ENCODE measurements at places on chromosomes 11 and 22.

DNA sequence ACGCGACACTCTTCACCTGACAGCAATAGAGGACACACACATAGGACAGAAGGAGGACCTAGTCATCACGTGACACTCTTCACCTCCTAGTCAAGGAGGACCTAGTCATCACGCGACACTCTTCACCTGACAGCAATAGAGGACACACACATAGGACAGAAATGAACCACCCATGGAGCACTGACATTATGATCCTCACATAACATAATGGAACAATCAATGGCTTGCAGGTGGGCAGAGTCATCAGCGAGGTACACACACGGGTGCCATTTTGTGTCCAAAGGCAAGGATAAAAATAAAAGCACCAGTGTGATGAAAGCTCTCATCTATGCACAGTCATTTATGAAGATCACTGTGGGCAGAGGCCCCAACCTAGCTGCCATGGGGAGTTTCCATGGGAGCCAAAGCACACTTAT lies 354.7 kb downstream of the LARGE1 start:
- no peak overlapping the region for H3K27ac ChIP-seq

DNA sequence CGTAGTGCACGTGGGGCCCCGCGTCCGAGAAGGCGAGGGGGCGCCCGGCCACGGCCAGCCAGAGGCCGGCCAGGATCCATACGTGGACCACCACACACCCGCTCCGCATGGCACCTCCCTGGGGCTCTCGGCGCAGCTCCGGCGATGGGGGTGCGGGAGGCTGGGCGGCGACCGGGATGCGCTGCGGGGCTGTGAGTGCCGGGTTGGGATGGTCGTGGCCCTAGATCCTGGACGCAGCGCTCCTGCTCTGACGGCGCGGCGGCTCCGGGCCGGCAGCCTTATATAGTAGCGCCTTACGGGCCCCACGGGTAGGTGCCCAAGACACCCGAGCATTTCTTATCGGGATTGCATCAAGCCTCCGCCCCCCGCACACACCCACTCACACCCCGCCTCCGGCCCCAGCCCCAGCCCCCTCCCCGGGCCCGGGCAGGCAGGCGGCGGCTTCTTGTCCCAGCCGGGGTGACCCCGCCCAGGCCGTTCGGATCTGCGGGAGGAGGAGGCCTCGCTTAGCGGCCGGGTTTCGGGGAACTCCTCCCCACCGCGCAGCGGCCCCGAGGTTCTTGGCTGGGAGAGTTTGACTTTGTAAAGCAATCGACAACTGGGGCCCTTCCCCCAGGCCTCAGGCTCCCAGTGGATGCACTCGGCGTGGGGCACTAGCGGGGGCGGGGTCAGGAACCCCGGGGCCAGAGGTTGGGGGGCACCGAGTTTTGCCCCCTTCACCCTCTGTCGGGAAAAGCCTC lies at the start of gene FGF19:
TSS of gene FGF19 (minus strand) at position 255 of the 740 bp plus-strand sequence. CDS start at position 109, 146 bp downstream.
- no peaks in the 10 kb centered on the region for H3K36me3 ChIP-seq
- DNase-seq = no peak
- H3K4me1 ChIP-seq = peaks cover 9% of the 10 kb centered on the region

DNA sequence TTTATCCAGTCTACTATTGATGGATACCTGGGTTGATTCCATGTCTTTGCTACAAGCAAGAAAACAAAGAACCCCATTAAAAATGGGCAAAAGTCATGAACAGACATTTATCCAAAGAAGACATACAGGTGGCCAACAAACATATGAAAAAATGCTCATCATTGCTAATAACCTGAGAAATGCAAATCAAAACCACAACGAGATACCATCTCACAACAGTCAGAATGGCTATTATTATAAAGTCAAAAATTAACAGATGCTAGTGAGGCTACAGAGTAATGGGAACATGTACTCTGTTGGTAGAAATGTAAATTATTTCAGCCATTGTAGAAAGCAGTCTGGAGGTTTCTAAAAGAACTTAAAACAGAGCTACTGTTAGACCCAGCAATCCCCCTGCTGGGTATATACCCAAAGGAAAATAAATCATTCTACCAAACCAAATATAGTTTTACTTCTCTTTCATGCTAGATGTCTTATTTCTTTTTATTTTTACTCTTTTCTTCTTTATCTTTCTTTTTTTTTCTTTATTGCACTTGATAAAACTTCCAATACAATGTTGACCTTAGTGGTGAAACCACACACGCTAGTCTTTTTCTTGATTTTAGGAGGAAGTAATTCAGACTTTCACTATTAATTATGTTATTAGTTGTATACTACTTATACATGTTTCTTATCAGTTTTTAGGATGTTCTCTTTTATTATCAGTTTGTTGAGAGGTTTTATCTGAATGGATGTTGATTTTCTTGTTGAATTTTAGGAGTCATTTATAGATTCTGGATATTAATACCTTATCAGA lies 14.3 kb downstream of the TRIM22 start:
- H3K36me3 ChIP-seq = peaks cover 11% of the 10 kb centered on the region
- no peaks in the 10 kb centered on the region for H3K4me1 ChIP-seq
- no peaks in the 10 kb centered on the region for H3K27me3 ChIP-seq
- no peak overlapping the region for H3K4me3 ChIP-seq
- H3K27ac ChIP-seq = no peak overlapping the region

DNA sequence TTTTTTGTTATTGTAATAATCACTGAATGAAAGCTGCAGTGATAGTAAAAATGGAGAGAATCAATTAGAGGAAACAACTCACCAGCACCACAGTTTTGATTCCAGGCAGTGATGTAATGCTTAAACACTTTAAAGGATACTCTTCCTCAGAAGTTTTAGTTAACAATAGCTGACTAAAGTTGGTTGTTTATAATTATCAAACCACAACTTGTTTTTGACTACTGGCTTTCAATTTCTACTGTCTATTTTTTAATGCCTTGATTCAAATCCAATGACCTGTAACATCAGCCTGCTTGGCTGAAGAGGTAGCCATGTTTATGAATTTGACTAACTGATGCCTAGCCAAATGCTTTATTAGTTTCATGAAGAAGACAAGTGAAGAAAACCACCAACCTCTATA lies 18.2 kb upstream of the CASP12 start:
- no peak for DNase-seq
- no peak overlapping the region for H3K27ac ChIP-seq
- peaks cover 11% of the 10 kb centered on the region for H3K4me1 ChIP-seq
- H3K4me3 ChIP-seq = no peak overlapping the region

DNA sequence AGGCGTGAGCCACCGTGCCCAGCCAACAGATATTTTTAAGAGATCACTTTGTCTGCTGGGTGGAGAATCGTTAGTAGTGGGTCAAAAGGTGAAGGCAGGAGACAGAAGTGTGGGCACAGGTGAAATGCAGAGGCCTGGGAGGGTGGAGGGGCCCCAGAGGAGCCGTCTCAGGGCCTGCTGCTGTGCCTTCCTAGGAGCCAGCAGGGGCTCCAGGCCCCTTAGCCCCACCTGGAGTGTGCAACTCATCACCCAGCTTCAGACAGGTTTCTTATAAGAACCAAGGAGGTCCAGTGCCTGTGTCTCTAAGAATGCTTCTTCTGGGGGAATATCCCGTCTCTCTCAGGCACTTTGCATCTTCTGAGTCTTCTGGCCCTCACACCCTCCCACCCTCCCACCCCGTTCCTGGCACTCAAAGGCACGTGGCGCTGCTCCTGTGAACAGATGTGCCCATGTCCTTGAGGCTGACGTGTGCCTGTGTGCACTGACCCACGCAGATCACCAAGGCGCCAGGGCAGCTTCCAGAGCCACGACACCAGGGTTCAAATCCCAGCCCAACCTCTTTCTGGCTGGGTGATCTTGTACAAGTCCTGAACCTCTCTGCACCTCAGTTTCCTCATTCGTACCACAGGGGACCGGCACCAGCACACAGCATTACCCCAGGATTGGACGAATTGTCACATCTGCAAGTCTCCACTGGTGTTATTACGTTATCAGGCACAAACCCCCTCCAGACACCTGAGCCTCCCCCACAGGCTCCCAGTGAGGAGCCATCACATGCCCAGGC lies 3.4 kb downstream of the ARSA start:
- peaks cover 66% of the 10 kb centered on the region for H3K4me1 ChIP-seq
- DNase-seq = no peak
- no peak overlapping the region for H3K27ac ChIP-seq
- H3K36me3 ChIP-seq = peaks cover 24% of the 10 kb centered on the region
- H3K4me3 ChIP-seq = no peak overlapping the region

DNA sequence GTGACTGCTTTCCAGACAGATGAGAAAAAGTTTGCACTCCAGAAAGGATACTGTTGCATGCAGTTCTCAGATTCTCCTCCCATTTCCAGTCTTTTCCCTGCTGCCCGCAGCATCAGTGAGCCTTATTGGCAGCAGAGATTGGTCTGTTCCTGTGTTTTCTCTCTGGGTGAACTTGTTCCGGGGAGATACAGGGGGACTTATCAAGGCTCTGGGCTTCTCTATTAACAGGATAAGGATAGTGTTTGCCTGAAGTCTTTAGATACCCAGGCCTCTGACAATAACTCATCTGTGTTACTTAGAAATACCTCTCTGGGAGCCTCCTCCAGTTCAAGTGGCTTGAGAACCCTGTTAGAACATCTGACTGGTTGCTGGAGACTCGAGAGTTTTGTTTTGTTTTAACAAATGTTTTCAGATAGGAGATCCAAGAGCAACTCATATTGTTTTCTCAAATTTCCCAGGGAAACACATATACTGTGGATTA lies 154.7 kb downstream of the BLID start:
- H3K4me3 ChIP-seq = no peak overlapping the region
- H3K27ac ChIP-seq = no peak overlapping the region
- H3K4me1 ChIP-seq = no peaks in the 10 kb centered on the region
- no peak for DNase-seq

GRCh38 chr11:107457205-107457557 lies 444 bp downstream of the CWF19L2 start:
- H3K36me3 ChIP-seq = peaks cover 24% of the 10 kb centered on the region
- peak overlapping the region; percentile 60 for H3K4me3 ChIP-seq
- H3K27ac ChIP-seq = peak overlapping the region; percentile 74
- peaks cover 6% of the 10 kb centered on the region for H3K4me1 ChIP-seq
